HEK293T (cell line): ENCODE measurements at places on chromosomes 16 and 17.

DNA sequence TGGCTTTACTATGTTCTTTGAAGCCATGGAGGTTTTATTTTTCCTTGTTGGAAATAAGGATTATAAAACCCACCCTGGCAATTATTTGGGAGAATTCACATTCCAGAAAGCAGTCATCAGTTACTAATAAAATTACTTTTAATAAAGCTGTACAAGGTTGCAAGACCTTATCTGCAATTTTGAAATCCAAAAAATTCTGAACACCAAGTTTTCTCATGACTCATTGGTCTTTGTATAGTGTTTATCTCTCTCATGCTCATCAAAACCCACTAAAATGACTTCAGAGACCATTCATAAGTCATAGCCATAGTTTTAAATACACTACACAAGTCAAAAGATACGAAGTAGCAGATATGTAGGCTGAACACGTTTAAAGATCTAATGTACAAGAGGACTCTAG lies 6.0 kb upstream of the KRT38 start:
- DNase-seq: no peak

GRCh38 chr17:6498901-6499540 lies 54.8 kb downstream of the PIMREG start:
- no peak for DNase-seq

DNA sequence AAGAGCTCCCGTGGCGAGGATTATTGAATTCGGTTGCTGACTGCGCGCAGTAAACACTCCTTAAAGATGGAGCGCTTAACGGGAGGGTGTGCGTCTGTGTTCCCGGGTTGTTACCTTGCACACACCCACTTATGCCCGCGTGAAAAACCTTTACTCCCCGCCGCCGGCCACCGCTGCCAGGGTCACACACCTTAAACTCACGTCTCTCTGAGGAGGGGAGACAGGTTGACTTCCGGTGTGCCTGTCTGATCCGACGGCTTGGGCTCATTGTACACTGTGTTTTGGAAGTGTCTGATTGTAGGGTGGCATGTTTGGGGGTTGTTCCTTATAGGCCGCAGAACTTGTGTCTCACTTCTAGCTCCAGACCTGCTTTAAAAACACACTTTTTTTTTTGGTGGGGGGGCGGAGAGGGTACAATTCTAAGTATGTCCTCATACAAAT lies 66.8 kb downstream of the KPNA2 start:
- peak; percentile 16 for DNase-seq

GRCh38 chr17:48910370-48910769 lies 2.2 kb downstream of the UBE2Z start:
- DNase-seq: no peak

- DNase-seq: no peak
Measured at GRCh38 chr17:43588121-43588520, 42.0 kb upstream of the ETV4 start.

GRCh38 chr16:88686439-88687253 lies at the start of gene SNAI3:
TSS of gene SNAI3 (minus strand) at chr16:88686507. CDS start at chr16:88686406, 101 bp downstream.
- peak; percentile 93 for DNase-seq

- no peak for DNase-seq
Measured at GRCh38 chr17:9023392-9024218, 2.3 kb downstream of the NTN1 start.

DNA sequence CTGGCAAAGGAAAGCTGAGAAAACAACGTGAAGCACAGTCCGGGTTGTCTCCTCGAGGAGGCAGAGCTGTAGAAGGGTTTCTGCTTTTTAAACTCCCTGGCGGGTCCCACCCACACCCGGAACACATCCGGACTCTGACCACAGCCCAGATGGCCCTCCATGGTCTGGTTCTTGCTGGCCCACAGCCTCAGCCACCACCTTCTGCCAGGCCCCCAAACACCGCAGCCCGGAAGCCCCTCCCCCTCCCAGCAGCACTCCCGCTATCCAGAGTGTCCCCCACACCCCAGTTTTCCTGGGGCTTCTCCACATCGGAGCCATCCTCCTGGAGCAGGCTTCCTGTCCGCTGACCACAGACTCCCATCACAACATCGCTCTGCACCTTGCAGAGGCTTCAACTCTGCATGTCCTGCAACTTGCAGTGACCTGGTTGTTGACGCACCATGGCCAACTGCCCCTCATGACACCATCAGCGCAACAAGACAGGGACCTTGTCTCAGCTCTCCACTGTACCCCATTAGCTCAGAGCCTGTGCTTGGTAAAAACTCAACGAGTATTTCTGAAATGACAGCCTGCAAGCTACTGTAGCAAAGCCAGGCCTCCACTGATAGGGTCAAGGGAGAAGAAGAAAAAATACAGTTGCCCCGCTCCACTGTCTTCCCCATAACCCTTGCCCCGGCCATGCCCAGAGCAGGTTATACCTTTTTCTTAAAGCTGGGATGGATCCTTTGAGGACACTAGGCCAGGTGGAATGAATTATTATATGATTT lies 129.8 kb downstream of the C16orf78 start:
- DNase-seq: no peak

GRCh38 chr17:28225271-28225670 lies 93.7 kb upstream of the TMEM97 start:
- DNase-seq: no peak

GRCh38 chr17:12445331-12445730 lies 220.4 kb upstream of the MYOCD start:
- no peak for DNase-seq

DNA sequence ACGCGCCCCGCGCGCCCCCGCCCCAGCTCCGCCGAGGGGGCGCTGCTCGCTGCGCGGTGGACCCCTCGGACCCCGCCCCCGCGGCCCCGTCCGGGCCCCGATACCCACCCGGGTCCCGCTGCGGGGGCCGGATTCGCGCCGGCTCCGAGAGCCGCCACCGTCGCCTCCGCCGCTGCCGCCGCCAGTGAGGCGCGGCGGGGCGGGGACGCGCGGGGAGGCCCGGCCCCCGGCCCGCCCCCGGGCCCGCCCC lies at the start of gene TBC1D16:
Gene TBC1D16 (minus strand): TSS at position 186 of the 250 bp plus-strand sequence. CDS start 22,325 bp downstream, outside the sequence.
- DNase-seq: no peak

DNA sequence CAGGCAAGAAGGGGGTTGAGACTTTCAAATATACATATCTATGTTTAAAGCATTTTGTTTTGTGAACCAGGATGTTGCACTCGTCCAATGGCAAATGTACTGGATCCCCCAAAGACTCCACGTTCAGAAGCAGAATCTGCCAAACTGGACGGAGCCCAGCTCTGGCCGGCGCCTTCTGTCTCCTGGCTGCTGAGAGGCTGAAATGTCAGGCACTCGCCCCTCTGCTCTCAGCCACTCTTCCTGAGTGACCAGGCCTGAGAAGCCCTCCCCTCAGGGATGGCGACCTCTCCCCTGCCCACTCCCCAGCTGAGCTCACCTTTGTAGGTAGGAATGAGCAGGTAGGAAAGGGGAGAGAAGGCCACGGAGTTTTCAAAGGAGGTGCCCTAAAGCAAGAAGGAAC lies 187.5 kb upstream of the FOXF1 start:
- no peak for DNase-seq

DNA sequence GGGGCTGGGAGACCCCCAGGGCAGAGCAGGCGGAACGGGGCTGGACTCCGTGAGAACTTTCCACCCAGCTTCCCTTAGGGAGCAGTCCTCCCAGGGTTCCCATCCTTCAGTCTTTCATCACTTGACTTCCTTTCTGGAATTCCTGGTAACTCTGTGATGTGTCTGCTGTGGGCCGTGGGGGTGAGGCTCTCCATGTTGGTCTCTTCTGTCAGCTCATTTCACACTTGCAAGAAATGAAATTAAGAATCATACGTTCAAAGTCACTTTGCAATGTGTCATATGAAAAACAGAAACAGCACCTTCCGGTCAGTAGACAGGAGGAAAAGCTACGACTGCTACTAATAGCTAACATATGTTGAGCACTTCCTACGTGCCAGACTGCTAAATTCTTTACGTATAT lies 5.4 kb upstream of the BBS2 start:
- DNase-seq: no peak

DNA sequence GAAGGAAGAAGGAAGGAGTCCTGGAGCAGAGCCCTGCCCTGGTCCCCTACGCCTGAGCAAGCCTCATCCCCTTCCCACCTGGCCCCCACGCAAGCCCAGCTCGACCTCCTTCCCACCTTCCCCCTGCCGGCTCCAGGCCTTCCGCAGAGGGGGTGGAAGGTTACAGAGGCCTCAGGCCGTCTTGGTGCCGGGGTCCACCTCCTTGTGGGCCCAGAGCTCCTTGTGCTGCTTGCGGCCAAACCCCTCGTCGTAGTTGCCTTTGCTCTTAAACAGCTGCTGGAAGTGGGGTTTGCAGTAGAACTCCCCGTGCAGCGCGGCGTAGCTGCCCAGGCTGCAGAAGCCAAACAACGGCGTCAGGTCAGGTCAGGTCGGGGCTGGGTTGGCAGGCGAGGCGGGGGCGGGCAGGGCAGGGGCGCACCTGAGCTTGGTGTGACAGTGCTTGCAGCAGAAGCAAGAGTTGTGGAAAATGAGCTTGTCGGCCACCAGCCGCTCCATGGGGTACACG lies 1.5 kb downstream of the LIMD2 start:
- DNase-seq: no peak

GRCh38 chr17:77396610-77397009 lies 255.8 kb downstream of the SEC14L1 start:
- DNase-seq: no peak

DNA sequence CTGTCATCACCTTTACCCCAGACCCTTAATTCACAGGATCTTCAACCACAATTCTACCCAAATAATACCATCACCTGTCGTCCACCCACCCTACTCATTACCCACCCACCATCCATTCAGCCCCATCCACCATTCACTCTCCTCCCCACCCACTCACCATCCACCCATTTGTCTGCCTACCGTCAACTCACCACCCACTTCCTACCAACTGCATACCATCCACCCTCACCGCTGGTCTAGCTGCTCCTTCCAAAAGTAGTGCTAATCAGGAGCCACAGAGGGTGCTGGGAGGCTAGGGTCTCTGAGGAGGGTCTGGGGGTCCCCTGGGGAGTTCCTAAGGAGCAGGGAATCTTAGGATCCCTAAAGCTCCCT lies 12.0 kb upstream of the IGFBP4 start:
- DNase-seq: no peak

GRCh38 chr17:51434434-51435170 lies 174.3 kb downstream of the UTP18 start:
- DNase-seq: no peak

DNA sequence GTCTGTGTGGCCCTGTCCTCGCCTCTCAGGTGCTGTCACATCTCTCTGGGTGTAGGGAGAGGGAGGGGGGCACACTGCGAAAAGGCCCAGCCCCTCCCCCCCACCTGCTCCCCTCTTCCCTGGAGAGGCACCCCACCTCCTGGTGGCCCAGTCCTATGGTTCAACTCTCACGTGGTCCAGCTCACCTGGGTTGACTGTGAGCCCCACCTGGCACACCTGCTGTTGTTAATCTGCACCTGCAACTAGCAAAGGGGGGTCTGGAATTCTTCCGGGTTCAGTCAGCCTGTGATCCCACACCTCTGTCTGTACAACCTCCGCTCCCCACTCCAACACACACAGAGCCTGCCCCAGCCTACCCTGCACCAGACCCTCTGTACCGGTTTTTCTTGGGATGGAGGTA lies 2.0 kb upstream of the SYNGR2 start:
- DNase-seq: no peak

DNA sequence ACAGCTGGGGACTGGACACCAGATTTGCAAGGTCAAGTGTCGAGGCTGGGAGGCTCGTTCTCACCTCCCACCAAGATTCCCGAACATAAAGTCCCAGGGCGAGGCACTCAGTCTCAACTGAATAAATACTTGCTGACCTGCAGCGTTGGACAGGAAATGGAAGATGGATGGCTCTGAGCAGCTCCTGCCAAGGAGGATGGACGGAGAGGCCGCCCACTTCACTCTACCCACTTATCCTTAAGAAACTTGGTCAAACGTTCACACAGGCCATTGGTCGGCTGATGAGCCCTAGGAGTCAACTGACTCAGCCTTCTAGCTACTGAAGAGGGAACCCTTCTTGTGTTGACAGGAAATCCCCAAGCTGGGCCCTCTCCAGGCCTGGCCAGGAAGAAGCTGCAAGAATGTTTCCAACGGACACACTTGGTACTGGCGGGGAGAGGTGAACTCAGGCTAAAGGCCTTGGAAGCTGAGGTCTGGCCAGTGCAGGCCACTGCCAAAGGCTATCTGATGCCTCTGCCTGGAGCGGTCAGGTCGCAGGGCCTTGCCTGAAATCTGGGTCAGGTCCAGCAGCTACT lies 50.0 kb downstream of the VAC14 start:
- no peak for DNase-seq

GRCh38 chr17:55292094-55292493 lies 27.3 kb downstream of the HLF start:
- DNase-seq: no peak

GRCh38 chr17:51933647-51934046 lies 224.9 kb downstream of the CA10 start:
- DNase-seq: no peak

GRCh38 chr16:48613061-48613957 lies 3.3 kb upstream of the N4BP1 start:
- DNase-seq: no peak

GRCh38 chr16:75754141-75754540 lies 27.9 kb upstream of the CPHXL start:
- no peak for DNase-seq

GRCh38 chr16:57801809-57802340 lies 416 bp downstream of the KIFC3 start:
- DNase-seq: no peak

- DNase-seq: no peak
Measured at GRCh38 chr17:15947271-15947670, 2.3 kb downstream of the ADORA2B start.

GRCh38 chr17:6708357-6708961 lies 4.7 kb downstream of the SLC13A5 start:
- no peak for DNase-seq

- DNase-seq: no peak
Measured at GRCh38 chr16:2015947-2016208, 3.7 kb upstream of the NPW start.

DNA sequence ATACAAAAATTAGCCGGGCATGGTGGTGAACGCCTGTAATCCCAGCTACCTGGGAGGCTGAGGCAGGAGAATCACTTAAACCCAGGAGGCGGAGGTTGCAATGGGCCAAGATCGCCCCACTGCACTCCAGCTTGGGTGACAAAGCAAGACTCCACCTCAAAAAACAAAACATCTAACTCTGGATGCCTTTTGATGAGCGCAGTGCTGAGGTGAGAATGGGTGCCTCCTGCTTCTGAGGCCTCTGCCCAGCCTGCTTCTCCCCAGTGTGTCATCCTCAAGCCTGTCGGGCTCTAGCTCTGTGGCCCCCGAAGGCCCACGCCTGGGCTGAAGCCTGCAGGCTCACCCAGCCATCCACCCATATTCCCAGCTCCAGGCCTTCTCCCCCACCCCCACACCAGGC lies 10.5 kb upstream of the MTSS2 start:
- no peak for DNase-seq

DNA sequence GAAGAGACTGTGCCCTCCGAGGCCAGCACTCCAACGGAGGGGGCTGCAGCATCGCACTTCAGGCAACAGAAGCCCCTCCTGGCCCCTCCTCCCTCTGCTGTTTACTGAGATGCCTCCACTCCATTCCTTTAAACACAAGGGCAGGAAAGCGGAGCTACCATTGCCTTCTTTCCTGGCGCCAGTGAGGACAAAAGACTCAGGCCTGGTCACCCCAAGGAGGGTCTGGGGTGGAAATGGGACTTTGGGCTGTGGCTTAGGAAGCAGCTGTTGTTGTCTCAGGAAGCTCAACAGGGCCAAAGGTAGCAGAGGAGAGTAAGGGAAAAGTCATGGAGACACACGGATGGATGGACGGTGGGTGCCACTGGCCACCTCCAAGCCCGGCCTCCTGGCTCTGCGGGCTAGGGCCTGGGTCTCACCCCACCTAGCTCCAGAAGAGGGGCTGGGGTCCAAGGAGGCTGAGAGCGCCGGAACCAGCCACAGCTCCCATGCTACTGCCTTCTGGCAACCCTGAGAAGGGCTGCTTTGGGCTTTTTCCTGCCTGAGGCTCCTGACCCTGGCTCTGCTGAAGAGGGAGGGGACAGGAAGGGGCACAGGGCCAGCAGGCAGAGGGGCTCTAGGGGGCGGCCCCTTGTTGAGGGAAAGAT lies 11.1 kb downstream of the CD300LG start:
- DNase-seq: no peak
